ENCODE measurements at places on chromosomes 5 and 9. TPM values are rescaled to one million over a fixed set of nuclear protein-coding genes. Genes with fewer than 3 reads are reported as not detected.

ITGA2 gene
- total RNA-seq, result 54.5 TPM

PTGES gene
- total RNA-seq, result 38.8 TPM

FOXD4L6 gene
- 0.72 TPM for total RNA-seq

FAXDC2 gene
- total RNA-seq, result 52.7 TPM

TMCO6 gene
- 22.3 TPM for total RNA-seq

RGS7BP gene
- total RNA-seq, result 0.55 TPM

SPATA31A3 gene
- not detected for total RNA-seq
